ENCODE measurements at places on chromosomes 7 and 10.

- no peak for DNase-seq
Observed at GRCh38 chr10:77630507-77630848, 7.1 kb downstream of the KCNMA1 start.

DNA sequence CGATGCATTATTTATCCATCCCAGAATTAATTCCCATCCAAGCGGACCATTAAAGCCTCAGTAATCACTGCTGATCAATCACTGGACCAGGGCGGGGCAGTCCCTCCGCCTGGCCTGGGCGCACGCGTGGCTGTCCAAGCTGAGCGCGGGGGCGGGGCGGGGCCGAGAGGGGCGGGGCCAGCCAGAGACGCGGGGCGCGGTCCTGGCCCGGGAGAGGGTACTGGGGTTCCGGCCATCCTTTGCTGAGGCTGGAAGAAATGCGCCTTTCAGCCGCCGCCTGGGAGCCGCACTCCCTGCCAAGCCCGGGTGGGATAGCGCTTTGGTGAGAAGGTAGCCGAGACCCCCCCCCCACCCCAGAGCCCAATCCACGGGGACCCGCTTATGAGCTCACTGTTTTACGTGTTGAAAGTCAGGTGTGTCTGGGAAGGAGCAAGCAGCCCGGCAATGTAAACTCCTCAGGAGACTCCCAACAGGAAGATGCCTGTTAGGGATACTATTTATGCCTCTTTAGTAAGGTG lies at the start of gene ARHGAP22:
ARHGAP22 (minus strand) TSS at position 83 of the 518 bp plus-strand sequence. CDS start 277 bp downstream, outside the sequence.
- DNase-seq, result peak; percentile 72

DNA sequence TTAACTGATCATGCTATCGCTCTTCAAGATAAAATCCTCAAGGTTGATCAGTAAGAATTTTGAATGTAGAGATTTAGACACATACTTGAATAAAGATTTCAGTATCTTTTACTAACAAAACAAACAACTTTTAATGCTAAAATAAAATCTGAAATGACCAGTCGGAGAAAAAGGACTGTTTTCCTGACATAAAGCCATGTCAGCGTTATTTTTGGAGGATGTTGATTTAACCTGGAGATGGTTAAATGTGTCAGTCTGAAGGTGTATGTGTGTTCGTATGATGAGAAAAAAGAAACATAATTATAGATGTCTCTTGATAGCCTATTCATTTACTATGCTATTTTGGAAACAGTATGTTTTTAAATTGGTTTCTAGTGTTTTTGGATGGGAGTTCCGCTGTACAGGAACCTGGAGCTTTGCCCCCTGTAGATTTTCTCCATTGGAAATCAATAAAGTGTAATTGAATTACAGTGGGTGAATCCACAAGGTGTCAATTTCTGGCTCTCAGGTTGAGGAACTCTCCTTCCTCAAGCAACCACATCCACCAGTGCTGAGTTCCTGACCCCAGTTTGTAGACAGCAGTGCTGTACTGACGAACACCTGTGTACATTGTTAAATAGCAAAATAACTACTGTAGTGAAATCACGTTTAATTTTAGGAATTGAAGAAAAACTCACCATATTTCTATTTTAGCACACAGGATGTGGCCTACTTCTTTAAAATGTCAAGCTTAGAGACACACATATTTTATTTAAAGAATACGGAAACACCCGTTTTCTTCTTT lies 670.1 kb downstream of the MAGI2 start:
- no peak for DNase-seq

- no peak for DNase-seq
Observed at GRCh38 chr10:15469111-15469510, 98.0 kb upstream of the FAM171A1 start.

DNA sequence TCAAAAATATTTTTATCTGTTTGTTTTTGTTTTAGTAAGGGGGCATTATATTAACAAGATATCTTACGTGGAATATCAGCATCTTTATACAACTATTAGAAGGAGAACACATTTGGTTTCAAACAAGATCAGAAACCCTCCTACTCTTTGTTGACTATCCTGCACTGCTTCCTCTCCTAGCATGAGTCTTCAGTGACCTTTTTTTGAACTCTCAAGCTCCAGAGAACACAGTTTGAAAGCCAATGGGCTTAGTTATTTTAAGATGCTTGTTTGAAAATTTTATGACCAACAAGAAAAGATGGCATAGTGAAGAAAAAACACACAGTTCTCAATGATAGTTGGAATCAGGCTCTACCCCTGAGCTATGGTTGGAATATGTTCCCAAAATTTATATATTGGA lies 37.2 kb upstream of the RTKN2 start:
- DNase-seq, result no peak

- no peak for DNase-seq
Observed at GRCh38 chr10:69677985-69678654, 48.1 kb downstream of the FAM241B start.

Measured in germinal center (tissue), 1 donor.